Activated CD4-positive, alpha-beta T cell treated with anti-CD3 and anti-CD28 coated beads for 48 hours (primary cell): ENCODE measurements at places on chromosomes 12 and 14.

DNA sequence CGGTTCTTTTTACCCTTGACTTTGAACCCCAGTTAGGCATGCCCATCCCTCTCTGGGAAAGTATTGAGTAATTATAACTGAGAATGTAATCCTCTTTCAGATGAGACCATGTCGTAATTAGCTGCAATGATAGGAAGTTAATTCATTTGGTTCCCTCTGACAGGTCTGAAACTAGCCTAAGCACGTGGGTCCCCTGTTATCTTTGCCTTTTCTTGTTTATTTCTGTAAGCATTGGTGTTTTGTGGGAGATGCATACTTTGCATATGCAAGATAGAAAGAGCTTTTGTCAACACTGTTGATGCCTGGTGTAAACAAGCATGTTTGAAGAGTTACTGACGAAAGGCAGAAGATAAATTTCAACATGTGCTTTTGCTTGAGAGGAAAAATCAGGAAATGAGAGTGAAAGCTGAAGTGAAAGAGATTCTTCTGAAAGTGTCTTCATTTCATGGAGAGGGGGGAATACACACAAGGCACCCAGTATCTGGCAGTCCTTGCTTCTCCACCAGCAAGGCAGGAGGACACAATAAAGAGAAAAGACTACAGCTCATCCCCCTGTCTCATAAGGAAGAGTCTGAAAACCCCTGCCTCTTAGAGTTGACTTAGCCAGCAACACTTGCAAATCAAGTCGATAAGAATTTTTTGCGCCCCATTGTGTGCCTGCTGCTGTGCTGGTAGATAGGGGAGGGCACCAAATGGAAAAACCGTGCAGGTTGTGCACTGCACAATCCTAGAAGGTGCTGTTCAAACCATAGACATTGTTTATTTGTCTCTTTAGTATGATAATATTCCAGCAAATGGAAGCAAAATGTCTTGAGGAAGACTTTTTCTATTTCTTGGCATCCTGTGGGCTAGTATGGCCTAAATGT lies 77.8 kb downstream of the SLC24A4 start:
- no peak for DNase-seq

- DNase-seq: no peak
Observed at GRCh38 chr12:2266666-2267620, 214.2 kb downstream of the CACNA1C start.

GRCh38 chr12:129145381-129145780 lies 292.1 kb downstream of the GLT1D1 start:
- no peak for DNase-seq

DNA sequence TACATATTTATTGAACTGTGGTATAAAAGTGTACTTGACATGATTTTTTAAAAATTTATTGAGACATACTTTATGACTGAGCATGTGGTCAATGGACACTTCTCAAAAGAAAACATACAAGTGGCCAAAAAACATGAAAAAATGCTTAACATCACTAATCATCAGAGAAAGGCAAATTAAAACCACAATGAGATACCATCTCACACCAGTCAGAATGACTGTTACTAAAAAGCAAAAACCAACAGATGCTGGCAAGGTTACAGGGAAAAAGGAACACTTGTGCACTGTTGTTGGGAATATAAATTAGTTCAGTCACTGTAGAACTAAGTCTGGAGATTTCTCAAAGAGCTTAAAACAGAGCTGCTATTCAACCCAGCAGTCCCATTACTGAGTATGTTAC lies 1177.6 kb downstream of the GALC start:
- DNase-seq: no peak

- no peak for DNase-seq
Observed at GRCh38 chr14:47722929-47723693, 47.7 kb upstream of the MDGA2 start.

GRCh38 chr14:68043752-68044151 lies 224.2 kb downstream of the RAD51B start:
- DNase-seq: no peak

GRCh38 chr14:22836301-22837113 lies at the start of gene MMP14:
TSS of gene MMP14 (plus strand) at chr14:22836585. CDS start at chr14:22836818, 233 bp downstream.
- DNase-seq: no peak

DNA sequence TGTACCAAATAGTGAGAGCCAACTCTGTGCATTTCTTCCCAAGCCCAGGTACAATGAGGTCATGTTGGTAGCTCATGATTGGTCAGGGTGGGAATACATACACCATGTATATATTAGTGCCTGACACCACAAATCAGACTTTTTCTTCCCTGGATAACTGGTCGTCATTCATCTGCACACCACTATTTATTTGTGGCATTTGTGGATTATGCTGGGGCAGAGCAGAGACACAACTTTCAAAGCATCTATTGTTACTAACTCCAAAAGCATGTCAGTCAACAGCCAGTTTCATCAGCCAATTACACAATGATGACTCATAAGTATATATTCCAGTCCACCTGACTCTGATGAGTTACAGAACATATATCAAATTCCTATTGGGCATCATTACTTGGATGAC lies 181.7 kb downstream of the ADAMTS20 start:
- DNase-seq: no peak

- DNase-seq: no peak
Observed at GRCh38 chr12:65740506-65740872, 83.8 kb upstream of the HMGA2 start.

DNA sequence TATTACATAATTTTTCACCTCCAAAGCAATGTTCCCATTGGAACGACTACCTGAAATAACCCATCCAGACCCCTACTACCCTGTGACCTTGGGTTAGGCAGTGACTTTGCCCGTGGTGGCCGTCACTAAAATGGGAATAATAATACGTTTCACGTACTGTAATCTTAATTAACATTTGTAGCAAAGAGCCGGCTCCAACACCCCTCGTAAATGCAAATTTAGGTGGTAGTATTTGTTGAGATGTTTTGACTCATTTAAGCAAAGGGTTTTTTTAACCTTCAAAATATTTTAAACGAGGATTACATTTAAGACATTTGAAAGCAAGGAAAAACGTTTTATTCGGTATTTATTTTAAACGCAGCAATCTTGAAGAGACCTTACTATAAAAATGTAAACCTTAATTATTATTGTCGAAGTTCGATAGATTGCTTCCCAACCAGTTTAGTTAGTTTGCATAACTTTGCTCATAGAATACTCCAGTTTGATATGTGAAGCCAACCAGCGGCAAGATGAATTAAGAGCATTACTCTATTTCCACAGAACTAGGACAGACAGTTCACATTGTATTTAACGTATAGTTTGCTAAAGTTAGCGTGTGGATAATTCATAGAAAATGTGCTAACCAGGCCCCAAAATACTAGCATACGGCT lies 1.4 kb upstream of the ARID2 start:
- DNase-seq: no peak

GRCh38 chr14:101175731-101176534 lies 272.4 kb upstream of the RTL1 start:
- no peak for DNase-seq

GRCh38 chr12:40942326-40942725 lies 245.8 kb upstream of the PDZRN4 start:
- no peak for DNase-seq

- DNase-seq: no peak
Observed at GRCh38 chr14:32023540-32023939, 53.6 kb upstream of the ARHGAP5 start.

GRCh38 chr12:79782172-79782900 lies 91.6 kb upstream of the PAWR start:
- no peak for DNase-seq

DNA sequence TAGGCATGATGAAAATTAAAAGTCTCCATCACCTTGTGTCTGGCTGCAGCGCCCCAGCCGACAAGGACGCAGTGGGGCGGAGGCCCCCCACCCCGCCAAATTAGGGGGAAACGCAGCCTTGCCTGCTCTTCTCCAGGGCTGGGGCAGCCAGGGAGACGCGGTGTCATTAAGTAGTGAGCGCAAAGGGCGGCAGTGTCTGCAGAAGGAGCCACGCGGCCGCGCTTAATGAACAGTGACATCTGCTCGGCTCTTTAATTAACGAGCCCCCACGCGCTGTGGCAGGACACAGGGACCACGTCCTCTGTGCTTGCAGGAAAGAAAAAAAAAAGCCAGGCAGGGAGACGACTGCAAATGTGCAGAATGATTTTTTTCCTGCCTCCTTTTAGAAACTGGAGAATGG lies 93.4 kb upstream of the NCOR2 start:
- no peak for DNase-seq

- DNase-seq: no peak
Observed at GRCh38 chr12:66623455-66623854, 55.4 kb downstream of the GRIP1 start.

DNA sequence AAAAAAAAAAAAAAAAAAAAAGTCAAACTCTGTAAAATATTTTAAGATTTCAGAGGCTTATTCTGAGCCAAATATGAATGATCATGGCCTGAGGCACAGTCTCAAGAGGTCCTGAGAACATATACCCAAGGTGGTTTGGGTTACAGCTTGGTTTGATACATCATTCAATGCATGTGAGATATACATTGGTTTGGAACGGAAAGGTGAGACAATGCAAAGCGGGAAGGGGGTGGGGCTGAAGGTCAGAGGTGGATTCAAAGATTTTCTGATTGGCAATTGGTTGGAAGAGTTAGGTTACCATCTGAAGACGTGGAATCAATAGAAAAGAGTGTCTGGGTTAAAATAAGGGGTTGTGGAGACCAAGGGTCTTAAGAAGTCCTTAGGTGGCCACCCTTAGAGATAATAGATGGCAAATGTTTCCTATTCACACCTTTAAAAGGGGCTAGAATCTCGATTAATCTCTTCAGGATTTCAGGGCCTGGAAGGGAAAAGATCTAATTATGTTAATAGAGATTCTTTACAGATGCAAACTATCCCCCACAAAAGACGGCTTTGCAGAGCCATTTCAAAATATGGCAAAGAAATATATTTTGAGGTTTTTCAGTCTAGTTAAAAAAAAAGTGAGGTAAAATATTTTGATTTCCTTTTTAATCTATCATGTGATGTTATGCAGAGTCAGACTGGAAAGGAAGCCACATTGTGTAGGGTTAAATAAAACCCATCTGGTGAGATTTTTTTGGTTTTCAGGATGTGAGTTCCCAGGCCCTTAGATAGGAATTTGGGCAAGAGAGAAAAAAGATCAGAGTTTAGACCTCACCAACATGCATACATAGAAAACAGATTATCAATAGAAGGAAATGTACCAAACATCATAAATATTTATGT lies 173.8 kb upstream of the CNOT2 start:
- no peak for DNase-seq

DNA sequence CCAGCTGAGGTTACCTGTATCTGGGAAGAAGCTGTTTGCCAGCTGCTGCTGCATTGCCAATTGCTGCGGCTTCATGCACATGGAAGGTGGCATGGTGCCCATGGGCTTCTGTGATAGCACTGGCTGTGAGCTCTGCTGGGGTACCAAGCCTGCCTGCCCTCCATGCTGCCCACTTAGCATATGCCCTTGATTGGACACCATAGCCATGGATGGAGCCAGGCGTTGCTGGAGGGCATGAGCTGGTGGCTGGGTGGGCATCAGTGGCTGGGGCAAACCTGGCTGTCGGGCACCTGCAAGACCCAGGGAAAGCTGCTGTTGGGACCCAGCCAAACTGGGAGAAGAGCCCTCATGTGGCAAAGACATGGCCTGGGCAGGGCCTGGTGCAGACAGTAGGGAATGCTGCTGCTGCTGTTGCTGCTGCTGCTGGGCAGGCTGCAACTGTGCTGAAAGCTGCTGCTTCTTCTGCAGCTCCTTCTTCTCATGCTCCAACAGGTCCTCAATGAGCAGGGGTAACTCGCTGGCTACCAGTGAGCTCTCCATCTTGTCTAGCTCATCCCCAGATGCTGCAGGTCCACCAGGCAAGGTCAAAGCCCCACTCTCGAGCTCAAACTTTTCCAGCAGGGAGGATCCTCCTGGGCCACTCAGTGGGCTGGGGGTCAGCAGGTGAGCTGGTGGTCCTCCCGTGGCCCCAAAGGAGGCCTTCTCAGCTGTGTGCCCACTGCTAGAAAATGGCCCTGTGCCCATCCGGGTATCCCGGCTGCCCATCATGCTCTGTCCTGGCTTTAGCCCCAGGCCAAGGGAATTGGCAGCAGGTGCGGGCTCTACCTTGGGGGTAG lies 18.8 kb upstream of the PRKAG1 start:
- DNase-seq: no peak

DNA sequence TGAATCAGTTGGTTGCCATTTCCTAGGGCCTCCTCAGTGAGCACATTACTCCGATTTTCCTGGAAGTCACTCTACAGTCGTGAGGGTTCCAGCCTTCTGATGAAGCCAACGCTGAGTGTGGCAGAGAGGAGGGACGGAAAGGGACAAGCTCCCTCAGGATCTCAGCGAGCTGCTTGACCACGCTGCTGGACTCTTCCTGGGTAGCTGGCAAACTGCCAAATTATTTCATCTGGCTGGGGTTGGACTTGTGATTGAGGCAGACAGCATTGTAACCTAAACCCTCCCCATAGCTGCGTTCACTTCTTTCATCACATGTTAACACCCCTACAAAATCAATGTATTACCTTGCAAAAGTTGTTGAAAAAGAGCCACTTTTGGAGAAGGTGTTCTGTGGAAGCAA lies 69.6 kb upstream of the CHST11 start:
- no peak for DNase-seq

GRCh38 chr12:112514926-112515642 lies 96.3 kb downstream of the PTPN11 start:
- no peak for DNase-seq

GRCh38 chr14:21037156-21037555 lies 2.5 kb upstream of the RNASE13 start:
- DNase-seq: no peak

DNA sequence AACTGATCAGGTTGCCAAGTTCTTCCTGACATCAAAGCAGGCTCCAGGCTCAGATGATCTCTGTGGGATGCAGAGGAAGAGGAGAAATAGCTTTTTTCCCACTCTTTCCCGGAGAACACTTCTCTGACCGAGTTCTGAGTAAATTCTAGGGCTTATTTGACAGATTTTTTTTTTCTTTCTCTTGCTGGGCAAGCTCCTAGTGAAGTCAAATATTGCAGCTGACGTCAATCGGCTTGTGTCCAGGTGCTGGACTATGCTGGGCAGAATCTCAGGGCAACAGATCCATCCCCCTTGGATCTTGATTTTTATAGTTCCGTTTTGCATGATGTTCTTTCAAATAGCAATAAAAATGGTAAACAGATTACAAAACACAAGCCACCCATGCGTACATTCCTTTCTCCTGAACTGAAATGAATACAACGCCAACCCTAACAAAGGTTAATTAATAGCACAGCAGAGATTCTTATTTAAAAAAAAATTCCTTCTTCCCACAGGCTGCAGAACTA lies 182.2 kb downstream of the NOVA1 start:
- no peak for DNase-seq

DNA sequence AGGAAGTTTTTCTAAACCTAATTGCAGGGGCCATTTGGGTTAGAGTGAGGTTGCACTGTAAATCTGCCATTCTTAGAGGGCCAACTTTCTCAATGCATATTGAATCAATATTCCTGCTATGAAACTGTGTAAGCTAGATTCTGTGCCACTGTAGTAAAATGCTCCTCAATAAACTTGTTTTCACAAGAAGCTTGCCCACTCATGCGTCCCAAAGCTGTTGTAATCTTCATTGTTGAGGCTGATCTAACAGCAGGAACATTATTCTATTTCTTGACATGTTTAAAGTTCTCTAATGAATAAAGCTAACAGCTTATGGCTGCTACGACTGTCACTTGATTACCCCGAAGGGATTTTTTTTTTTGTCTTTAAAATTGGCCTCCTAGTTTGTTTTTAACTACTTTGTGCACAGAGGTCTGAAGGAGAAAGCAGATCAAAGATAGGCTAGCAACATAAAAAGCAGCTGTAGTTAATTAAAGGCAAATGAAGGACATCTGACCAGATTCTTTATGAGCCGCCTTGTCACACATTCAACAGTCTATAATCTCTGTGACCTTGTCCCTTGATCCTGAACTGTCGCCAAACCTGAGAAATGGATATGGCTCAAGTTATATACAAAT lies 243.7 kb downstream of the PAX9 start:
- DNase-seq: no peak
